ENCODE measurements at places on chromosomes 6 and 20.

DNA sequence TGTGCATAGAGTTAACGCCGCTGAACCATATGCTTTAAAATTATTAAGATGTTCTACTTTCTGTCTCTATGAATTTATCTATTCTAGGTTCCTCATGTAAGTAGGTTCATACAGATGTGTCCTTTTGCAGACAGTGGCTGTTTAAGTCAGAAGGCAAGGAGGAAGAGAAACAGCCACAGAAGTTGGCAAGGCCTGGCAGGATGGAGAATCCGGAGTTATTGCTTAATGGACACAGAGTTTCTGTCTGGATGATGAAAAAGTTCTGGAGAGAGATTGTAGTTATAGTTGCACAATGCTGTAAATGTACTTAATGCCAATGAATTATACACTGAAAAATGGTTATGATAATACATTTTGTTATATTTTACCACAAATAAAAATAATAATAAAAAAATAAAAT is 283.6 kb upstream of the CNR1 start:
- DNase-seq, result no peak

DNA sequence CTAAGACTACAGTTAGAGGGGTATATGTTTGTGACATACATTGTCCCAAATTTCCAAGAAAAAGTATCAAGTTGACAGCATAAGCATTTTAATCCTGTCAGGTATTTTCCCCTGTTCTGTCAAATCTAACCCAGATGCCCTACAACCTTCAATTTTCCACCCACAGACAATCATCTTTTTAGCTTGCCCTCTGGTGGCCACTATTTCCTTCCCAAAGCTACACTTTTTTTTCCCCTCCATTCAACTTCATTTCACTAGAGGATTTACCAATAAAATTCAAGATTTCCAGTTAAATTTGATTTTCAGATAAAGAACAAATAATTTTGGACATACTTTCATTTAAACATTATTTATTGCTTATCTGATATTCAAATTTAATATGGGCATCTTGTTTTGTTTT is 286.6 kb downstream of the TENT5A start:
- DNase-seq, result peak; percentile 66

GRCh38 chr20:35762461-35762860 is 9.4 kb upstream of the PHF20 start:
- no peak for DNase-seq

DNA sequence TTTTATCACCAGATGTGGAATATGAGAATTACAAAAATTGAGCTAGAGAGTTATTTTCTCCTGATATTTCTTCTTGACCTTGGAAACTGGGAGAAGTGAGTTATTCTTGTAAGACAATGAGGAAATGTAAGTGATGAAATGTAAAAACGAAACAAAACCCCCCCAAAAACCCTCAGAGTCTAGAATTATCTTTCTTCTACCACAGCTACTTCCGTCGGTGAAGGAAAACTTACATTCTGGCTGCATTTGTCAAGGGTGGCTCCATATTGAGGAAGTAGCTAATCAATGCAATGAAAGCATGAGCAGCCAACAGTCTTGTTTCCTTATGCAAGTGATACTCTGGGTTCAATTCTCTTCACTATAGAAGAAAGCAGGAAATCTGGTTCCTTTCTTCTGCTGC is 661.7 kb upstream of the CITED2 start:
- no peak for DNase-seq

DNA sequence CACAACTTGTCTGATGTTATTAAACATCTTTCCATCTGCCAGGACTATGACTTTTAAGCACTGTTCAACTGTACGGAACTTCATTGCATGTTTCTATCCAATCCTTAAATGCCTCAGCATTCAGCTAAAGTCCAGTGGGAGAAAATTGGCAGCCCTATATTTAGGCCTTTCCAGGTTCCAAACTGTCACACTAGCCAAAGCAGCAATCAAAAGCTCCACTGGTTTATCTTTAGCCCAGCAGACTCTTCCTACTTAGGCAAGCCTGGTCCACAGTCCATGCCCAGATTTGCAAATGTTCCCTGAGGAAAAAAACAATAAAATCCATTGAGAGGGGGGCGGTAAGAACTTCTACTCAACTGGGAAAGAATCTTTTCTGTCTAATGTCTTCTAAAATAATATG is 349.1 kb upstream of the GJE1 start:
- DNase-seq, result no peak

- DNase-seq, result no peak
These were observed 562 bp downstream of the MOCS1 start for GRCh38 chr6:39933669-39934130.

GRCh38 chr6:104325341-104326172 is 534.2 kb downstream of the HACE1 start:
- peak; percentile 63 for DNase-seq

DNA sequence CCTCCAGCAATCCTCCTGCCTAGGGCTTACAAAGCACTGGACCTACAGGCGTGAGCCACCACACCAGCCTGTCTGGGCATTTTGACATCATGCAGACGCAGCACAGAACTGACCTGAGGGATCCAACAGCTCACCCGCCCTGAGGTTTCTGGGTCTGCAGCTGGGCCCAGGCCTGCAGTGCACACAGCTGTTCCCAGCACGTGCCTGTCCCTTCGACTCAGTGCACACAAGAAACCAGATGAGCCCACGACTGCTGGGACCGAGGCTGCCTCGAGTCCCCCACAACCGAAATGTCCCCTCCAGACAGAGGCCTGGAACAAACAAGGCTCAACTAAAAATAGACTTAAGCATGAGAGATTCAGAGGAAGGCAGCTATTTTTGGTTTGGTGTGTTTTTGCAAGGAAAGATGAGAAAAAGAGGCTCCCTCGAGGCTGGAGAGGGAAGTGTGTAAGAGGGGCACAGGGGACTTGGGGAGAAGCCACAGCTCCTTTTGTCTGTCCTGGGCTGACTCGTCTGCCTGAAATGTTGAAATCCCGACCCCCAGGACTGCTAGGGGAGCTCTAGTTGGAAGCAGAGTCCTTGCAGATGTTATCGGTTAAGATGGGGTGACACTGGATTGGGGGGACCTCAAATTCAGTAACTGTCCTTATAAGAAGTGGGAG is 66.3 kb downstream of the YTHDF1 start:
- no peak for DNase-seq

Measured in Kasumi-1 (cell line).